ENCODE measurements at places on chromosomes 13 and 19. TPM values are rescaled to one million over a fixed set of nuclear protein-coding genes. Genes with fewer than 3 reads are reported as not detected.

The CEACAM21 gene
- 0.95 TPM for total RNA-seq

The SPRED3 gene
- total RNA-seq: 0.48 TPM

The ZNF135 gene
- total RNA-seq: 2.3 TPM

The MEIOSIN gene
- total RNA-seq: not detected

The KLC3 gene
- total RNA-seq: not detected

The GRAMD1A gene
- 14.2 TPM for total RNA-seq

The ZNF878 gene
- not detected for total RNA-seq

The PLEKHG2 gene
- total RNA-seq: 6.1 TPM

The RAB3D gene
- total RNA-seq: 16.5 TPM

The FSTL3 gene
- 34.4 TPM for total RNA-seq

The PIK3R2 gene
- total RNA-seq: 31.8 TPM
